ENCODE measurements at places on chromosomes 2 and 18. TPM values are rescaled to one million over a fixed set of nuclear protein-coding genes. Genes with fewer than 3 reads are reported as not detected.

DNA sequence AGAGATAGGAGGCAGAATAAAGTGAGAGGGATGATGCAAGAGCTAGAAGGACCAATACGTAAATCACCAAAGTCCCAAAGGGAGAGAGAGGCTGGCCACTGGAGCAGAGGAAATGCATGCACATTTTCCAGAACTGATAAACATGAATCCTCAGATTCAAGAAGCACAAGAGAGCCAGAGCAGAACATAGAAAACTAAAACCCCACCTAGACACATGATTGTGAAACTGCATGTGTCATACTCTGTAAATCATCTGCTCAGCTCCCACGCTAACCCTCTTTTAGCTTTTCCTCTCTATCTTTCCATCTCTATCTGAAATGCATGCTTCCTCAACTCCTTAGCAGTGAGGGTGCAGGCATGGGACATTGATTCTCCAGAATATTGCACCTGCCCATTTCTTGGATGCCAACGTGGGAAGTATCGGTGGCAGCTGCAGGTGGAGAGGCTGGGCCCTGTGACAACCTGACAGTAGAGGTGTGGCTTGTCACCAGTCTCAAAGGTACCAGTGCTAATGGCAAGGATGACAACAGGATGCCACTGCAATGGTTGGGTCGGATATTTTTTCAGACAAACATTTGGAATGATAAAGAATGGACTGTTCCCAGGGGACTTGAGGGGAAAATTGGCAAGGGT lies 89.3 kb upstream of the OTOS start:
- no peak for DNase-seq

DNA sequence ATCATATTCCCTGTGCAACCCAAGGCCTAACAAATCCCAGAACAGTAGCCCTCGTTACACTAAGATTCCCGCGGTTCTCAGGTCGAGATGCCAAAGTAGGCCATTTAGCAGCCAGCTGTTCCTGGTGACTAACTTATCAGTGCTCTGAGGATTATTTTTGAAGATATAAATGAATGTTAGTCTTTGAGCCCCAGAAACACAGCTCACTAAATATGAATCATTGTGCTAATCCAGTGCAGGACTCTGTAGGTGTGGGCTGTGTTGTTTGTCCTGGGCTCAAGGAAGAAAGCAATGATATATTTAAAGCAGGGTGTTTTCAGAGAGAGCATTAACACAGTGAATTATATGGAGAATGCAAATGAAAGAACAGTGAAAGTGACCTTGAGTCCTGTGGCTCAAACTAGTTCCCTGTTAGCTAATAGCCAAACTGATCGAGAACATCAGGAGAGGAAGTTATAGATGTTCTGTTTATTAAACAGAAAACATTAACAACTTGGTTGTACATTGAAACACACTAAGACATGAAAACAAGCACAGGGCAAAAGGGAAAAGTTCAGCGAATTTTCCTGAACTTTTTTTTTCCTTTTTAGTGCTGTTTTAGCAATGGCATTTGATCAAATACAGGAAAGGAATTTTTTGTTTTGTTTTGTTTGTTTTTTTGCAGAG lies 228.3 kb downstream of the RNF152 start:
- no peak for DNase-seq

SNRNP27 gene
- polyA plus RNA-seq: 62.6 TPM

DNA sequence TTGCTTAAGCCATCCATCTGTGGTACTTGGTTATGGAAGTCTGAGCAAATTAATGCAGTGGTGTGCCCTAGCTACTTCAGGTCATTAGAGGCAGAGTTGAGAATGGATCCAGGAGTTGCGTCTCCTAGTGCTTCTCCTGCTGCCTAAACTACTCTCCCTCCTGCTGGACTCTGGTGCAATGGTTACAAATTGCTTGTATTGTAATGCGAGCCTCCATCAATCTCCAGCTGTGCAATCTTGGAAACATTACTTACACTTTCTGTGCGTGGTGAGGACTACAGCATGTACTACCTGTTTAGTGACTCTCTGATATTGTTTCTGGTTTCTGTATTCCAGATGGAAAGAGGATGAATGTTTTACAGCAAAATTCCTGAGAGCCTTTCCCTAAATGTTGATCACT lies 119.0 kb upstream of the CYRIA start:
- DNase-seq: no peak

GRCh38 chr2:14745288-14746076 lies 113.0 kb downstream of the LRATD1 start:
- DNase-seq: no peak

DNA sequence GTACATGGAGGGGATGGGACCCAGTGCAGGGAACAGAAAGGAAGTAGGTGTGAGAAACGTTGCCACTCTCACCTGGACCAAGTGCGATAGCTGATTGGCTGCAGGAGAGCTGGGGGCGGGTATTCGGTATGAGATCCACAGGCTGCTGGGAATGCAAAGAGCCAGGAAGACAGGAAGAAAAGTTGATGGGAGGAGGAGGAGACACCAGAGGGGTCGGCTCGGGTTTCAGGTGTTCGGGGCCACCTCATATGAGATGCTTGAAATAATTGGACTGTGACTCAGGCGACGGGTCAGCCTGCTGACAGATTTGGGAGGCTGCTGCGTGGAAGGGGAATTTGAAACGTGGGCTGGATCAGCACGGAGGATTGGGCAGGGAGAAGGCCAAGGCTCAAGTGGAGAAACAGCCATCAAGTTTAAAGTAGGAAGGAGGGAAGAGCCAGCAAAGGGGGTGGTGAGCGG lies 65.1 kb downstream of the MRPS9 start:
- peak; percentile 63 for DNase-seq

GRHL1 gene
- 5.0 TPM for polyA plus RNA-seq

ALS2 gene
- 28.6 TPM for polyA plus RNA-seq

CYP20A1 gene
- polyA plus RNA-seq: 19.9 TPM

CERKL gene
- 20.1 TPM for polyA plus RNA-seq

TUBB8B gene
- polyA plus RNA-seq: 1.8 TPM

DNA sequence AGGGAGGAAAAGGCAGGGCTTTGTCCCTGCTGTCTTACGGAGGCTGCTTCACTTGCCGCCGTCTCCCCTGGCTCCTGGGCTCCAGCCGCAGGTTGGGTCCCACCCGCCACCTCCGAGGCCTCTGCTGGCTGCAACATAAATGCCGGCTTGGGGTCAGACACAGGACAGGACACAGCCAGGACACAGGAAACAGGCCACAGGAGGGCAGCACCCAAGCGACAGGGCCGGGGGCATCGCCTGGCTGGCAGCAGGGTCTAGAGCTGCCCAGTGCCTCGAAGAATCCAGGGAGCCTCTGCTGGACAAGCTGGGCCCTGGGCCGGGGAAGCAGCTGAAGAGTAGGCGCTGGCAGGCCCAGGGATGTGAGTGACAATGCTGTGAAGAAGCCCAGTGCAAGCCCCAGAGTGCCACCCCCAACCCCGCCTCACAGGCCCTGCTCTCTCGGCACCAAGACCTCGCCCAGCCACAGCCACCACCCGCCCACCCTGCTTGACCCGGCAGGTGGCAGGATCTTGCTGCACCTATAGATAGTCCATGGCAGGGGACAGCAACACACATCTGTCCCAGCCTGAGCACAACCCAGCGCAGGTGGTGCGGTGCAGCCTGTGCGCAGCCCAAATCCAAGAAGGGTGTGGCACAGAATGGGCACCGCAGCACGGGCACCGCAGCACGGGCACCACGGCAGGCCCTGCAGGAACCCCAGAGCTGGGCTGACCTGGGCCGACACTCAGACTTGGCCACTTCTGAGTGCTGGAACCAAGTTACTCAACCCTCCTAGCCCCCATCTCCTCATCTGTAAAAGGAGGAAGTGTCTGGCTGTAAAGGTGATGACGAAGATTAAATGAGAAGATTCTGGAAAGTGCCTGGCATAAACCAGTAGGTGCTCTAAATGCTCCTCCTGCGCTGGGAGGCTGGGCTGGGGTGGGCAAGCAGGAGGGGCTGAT lies 55.6 kb downstream of the BIN1 start:
- DNase-seq: no peak

- no peak for DNase-seq
These were observed 95.0 kb downstream of the TMEM163 start for GRCh38 chr2:134623796-134624195.

DNA sequence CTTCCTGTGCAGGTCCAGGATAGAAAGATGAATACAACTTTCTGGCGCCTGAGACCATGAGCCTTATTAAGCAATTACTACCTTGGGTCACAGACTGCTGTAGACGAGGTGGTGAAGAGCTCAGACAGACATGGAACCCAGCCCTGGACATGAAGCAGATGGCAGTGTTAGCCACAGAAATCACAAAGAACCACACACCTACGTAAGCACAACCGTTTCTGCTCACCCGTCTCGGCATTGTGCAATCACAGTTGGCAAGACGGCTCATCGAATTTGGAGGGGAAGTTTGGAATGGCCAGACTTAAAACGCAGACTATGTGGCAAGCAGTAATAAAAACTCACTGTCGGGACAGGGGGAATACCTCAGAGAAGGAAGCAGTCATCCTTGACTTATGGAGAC lies 24.3 kb upstream of the ASPRV1 start:
- DNase-seq: no peak

DNA sequence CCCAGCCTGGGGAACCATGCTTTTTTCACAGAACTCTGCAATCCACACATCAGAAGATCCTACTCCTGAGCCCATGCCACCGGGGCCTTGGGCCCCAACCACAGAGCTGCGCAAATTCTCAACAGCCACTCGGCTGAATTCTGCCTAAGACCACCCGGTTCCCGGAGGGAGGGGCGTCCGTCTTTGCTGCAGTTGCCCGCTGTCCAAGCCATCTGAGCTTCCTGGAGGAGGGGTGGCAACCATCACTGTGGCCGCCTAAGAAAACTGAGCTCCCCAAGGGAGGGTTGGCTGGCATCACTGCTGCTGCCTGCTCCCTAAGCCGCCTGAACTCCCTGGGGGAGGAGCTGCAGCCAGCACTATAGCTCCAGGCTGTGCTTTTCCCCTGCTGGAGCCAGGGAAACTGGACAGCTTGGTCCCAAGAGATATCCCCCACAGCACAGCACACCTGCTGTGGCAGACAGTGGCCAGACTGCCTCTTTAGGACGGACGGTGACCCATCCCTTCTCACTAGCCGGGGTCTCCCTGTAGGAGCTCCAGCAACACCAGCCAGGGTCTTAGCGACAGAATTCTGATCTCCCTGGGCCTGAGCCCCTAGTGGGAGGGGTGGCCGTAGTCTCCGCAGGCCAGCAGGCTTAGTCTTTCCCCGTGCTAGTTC lies 1411.6 kb upstream of the CDH2 start:
- DNase-seq: no peak

SLC40A1 gene
- polyA plus RNA-seq: 120 TPM

DNA sequence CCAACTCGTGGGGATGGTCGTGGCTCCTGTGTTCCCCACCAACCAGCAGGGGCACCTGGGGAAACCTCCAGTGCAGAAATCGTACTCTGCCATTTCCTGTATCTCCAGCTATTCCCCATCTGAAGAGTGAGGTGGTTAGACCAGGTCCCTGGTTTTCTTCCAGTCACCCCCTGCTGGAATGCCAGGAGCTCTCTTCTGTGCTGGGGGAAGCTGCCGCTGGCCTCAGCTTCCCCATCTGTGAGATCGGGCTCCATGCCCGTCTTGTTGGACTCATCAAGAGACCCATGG lies 119.7 kb downstream of the INHBB start:
- no peak for DNase-seq

BUB1 gene
- polyA plus RNA-seq: 25.2 TPM

DSC3 gene
- 1.6 TPM for polyA plus RNA-seq

GRCh38 chr2:13021470-13021957 lies 304.8 kb downstream of the TRIB2 start:
- DNase-seq: no peak

PROM2 gene
- polyA plus RNA-seq: 28.8 TPM

- no peak for DNase-seq
These were observed 28.3 kb downstream of the MYO7B start for GRCh38 chr2:127563458-127564428.

SF3B6 gene
- 165 TPM for polyA plus RNA-seq

GRCh38 chr2:109269706-109270504 lies 140.9 kb downstream of the SH3RF3 start:
- no peak for DNase-seq

- no peak for DNase-seq
These were observed 369.4 kb upstream of the CYRIA start for GRCh38 chr2:17035010-17035409.

DNA sequence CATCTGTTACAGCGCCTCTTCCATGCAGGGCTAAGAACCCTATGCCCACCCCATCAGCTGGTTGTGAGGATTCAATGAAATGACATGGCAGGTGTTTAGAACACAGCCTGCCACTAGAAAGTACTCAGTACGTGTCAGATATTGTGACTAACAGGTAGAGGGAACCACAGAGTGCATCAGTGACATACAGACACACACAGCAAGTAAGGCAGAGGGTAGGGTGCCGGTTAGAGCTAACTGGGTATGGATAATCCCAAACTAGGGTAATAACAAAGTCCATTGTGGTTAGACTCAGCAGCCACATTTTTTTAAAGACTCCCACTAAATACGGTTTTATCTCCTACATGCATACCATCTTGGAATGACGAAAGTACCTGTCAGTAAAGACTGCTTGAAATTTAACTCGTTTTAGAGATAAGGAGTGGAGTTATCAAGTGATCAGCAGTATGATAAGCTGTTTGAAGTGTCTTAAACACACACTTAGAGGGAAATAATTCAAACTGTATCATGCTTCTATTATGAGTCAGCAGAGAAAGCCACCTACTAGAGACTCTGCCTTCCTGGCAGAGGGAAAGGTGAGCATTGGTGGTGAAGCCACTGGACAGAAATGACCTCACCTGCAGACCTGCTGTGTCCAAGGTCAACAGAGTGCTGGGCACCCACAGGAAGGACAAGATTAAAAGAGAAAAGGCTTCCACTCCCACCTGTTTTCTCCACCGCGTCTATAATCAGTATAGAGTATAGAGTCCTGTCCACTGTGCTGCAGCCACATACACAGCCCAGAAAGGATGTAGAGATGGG lies 20.6 kb downstream of the MPPE1 start:
- no peak for DNase-seq

DNA sequence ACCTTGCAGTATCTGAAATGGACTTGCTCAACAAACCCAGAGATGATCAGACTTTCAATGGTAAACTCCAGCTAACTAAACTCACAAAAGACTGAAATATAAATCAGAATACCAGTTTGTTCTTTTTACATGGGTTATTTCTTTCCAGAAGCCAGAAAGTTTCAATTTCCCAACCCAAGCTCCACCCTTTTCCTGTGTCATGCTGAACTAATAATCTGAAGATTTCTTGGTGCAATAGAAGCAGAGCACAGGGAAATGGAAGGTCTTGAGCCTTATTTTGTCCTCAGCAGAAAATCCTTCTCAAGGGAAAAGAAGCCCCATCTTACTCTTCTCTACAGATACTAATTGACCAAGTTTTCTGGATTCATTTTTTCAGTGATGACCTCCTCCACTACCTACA lies 93.3 kb upstream of the PAPOLG start:
- no peak for DNase-seq

RAB31 gene
- polyA plus RNA-seq: 25.3 TPM

DNA sequence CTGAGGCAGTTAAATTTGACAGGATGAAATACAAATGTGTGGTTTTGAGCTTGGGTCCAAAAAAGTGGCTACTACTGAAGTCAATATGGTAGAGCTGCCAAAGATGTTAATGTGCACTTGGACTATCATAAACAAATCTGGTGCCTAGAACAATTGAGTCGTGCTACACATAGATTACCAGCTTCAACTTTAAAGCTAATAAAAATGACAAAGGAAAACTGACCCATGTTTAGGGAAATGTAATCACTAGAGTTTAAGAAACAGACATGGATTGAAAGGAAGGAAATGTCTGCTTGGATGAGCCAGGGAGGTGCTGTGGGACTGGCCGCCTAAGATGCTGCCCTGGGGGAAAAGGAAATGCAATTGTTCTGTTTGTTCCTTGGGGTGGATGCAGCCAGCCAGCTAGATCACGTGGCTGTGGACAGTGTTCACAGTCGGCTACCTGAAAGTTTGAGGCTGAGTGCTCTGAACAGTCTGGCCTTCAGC lies 36.6 kb downstream of the CYB5A start:
- no peak for DNase-seq

GRCh38 chr18:66495844-66496243 lies 108.0 kb downstream of the CDH19 start:
- DNase-seq: peak; percentile 61
